ENCODE measurements at places on chromosomes 4 and X.

- DNase-seq: no peak
Observed at GRCh38 chr4:89682808-89683207, 154.2 kb downstream of the SNCA start.

- DNase-seq: no peak
Observed at GRCh38 chr4:177393236-177393635, 49.0 kb downstream of the AGA start.

- DNase-seq: no peak
Observed at GRCh38 chr4:184587701-184588100, 61.5 kb downstream of the CASP3 start.

DNA sequence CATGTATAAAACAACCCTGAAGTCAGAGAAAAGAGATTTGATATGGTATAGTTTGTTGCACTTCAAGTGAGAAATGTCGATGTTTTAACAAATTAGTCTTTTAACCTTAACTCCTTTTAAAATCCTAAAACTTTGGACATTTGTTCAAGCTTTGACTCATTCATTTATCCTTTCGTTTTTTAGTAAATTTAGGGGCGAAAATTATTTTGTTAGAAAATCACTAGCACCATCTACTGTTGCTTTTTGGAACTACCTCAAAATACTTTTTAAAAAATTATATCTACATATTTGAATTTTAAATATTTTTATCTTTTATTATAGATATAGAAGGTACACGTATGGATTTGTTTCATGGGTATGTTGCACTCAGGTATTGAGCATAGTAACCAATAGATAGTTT lies 165.1 kb upstream of the POF1B start:
- DNase-seq: no peak

- peak; percentile 53 for DNase-seq
Observed at GRCh38 chr4:159446266-159446976, 343.5 kb downstream of the RAPGEF2 start.
